ENCODE measurements at places on chromosomes 3 and 15. TPM values are rescaled to one million over a fixed set of nuclear protein-coding genes. Genes with fewer than 3 reads are reported as not detected.

CCR4 gene
- 241 TPM for total RNA-seq

FSTL1 gene
- total RNA-seq: 0.16 TPM

P2RY14 gene
- 0.18 TPM for total RNA-seq

TIPIN gene
- total RNA-seq: 42.4 TPM

LACTB gene
- total RNA-seq: 23.8 TPM

All from activated T-helper 2 cell treated with anti-CD3 and anti-CD28 coated beads, Interferon-gamma antibody, Interleukin-2, Interleukin-4, amounts not matched to agents 10 μg/mL and 5 μg/mL and 100 μg/mL, durations not matched to agents 14 hours and 24 hours and 36 hours (primary cell).